ENCODE measurements at places on chromosomes 7 and 10.

DNA sequence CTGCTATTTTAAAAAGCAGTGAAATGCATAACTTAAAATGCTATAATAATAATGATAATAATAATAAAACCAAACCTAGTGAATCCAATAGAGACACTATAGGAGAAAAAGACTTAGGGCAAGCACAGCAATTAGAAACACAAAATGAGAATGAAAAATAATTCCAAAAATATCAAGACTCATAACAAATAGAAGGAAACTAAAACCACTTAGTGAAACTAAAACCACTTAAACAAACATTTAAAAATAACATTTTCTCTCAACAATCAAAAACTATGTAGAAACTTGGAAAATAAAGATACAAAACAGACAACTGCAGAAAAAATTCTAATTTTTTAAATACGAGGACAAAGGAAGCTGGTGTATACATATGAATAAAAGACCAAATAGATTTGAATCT, 655.2 kb upstream of the NRG3 start:
- no peak for DNase-seq

- DNase-seq = no peak
Observed at GRCh38 chr7:45292481-45292880, 134.9 kb downstream of the RAMP3 start.

- DNase-seq = no peak
Observed at GRCh38 chr7:2480070-2480408, 3.8 kb upstream of the GRIFIN start.

DNA sequence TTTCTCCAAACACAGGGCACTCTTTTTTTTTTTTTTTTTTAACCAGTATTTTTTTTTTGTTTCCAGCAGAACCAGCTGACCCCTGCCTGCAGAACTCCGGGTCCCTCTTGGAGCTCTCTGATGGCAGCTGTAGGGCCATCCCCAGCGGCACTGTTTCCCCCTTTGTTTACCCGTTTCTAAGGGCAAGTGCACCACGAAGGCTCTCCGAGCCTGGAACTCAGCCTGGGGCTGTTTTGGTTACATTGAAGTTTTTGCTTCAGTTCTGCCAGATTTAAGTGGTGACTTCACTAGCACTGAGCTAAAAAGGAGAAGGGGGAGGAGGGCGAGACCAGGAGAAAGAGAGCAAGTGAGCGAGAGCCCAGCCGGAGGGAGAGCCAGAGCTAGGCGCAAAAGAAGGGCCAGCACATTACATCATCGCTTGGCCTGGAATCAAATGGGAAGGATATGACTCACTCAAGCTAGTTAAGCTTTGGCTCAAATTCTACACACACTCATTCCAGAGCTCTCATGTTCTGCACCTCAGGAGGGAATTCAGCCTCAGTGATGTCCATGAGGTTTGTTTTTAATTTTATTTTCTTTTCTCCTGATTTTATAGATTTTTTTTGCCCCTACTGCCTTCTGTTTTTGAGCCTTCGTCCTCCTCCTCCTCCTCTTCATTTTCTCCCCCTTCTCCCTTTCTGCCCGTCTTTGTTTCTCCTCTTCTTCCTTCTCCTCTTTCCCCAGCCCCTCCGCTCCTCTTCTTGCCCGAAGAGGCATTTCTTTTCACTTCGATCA, 272.3 kb downstream of the TRIL start:
- peak; percentile 89 for DNase-seq

- DNase-seq = no peak
Observed at GRCh38 chr10:109721453-109722064, 201.8 kb downstream of the XPNPEP1 start.

GRCh38 chr10:3195286-3195685, 22.7 kb upstream of the PITRM1 start:
- DNase-seq = no peak

DNA sequence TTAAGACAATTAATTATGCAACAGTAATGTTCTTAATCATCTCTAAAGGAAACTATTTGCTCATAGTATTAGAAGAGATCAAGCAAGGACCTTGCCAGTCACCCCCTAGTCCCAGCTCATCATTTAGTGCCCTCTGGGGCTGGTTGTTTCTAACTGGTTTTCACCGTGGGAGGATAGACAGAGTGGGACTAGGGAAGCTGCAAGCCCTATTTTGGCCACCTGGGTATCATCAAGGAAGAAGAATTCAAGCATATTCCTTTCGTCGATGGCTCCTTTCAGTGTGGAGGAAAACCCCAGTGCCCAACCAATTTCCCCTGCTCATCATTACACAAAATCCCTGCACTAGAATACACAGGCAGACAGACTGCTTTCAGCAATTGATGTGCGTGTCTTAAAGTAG, 30.6 kb upstream of the FGFR2 start:
- no peak for DNase-seq

DNA sequence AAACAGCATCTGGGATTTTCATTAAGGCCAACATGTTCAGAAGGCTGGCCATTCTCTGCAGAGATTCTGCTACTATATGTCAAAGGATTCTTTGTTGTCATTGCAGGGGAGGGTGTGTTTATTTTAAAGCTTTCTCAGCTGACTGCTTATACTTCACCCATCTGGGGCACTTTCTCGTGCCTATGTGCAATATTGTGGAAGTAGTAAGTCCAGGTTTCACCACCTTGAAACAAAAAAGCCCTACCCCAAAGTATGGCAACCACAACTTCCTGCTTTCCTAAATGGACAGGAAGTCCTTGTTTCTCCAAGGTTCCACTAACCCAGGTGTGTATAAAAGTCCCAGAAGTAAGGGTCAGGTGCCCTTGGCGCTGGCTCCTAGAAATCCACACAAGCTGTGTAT, 58.7 kb upstream of the COL1A2 start:
- DNase-seq = no peak

- no peak for DNase-seq
Observed at GRCh38 chr7:26193432-26194207, 6.9 kb downstream of the HNRNPA2B1 start.

DNA sequence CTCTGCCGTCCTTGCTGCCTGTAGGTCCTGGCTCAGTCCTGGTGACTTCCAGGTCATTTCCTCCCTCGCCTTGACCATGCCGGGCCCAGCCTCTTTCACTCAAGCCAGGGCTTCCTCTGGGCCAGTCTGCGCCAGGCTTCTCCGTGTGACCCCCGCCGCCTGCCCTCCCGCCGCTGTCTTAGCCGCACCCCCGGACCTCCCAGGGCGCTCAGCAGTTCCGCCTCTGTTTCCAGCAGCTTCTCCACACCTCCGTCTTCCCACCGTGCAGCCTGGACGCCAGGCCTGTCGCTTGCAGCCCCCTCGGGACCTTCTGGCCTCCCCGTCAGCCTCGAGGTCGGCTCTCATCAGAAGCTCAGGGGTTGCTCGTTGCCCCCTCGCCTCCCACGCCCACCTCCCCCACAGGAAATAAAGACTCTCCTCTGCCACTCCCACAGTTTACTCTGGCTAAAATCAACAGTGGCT, 123.0 kb upstream of the FZD8 start:
- DNase-seq = no peak

DNA sequence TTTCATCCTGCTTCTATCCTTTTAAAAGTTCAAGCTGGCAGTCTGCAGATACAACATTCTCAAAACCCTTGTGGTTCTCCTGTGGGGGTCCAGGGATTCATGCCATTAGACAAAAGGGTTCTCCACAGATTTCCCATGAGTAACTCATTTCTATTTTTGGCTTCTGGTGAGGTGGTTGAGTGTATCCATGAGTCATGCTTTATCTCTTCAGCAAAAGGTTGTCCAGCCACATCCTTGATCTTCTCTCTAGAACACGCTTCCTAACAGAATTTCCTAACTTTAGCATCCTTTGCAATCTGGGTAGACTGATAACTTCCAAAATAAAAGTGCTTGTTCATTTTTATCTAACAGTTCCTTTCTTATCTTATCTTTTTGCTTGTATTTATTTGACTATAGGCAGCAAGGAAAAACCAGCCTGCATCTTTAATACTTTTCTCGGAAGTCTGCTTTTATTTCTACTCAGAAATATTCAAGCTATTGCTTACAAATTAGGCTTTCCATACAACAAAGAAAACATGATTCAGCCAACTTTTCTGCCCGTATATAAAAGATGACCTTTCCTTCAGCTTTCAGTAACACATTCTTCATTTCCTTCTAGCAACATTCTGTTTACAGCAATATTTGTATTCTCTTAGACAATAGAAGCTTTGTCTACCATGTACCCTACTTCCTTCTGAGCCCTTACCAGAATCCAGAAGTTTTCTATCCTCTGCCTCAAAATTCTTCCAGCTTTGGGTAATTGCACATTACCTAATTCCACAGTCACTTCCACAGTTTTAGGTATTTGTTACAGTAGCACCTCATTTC, 79.3 kb upstream of the IL6 start:
- DNase-seq = no peak

DNA sequence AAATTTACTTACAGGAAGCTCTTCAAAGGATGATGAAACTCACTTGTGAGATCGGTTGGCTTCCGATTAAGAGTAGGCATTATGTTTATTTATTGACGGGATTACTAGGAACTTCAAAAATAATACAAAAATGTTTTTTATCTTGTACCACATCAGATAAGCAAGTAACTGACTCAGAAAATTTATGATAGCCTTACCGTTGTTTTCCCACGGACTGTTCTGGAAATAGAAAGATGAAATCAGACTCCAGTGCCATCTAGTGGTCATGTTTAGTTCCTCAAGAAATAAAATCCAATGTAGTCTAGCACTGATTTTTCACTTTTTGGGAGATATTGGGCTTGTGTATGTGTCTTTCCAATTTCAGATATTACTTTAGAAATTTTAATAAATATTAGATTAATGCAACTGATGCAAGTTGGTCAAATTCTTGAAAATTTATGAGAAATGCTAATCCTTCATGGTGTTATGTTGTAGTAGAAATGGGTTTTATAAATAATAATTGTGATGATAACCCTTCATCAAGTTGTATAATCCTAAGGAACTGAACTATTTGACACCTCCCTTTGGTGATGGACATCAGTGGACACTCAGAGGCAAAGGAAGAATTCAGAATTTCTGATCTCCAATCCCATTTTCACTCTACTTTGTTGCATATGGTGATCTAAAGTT, 168.8 kb downstream of the TMEM26 start:
- DNase-seq = peak; percentile 75

DNA sequence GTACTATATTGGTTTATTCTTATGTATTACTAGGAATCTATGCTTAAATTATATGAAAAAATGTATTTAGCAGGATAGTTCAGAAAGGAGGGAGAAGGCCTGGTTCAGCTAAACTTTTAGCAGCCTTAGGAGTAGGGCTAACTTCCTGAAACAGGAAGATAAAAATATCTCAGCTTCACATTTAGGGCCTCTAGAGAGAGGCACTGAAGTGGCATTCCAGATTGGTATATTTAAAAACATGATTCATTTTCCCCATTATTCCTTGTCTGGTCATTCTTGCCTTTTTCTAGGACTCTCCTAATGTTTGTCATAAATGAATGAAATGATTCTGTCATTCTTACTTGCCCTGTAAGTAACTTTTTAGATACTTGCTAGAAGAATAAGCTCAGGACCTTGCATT, 63.0 kb upstream of the CYP26C1 start:
- no peak for DNase-seq

GRCh38 chr10:69272624-69273023, 5.7 kb upstream of the HK1 start:
- no peak for DNase-seq

DNA sequence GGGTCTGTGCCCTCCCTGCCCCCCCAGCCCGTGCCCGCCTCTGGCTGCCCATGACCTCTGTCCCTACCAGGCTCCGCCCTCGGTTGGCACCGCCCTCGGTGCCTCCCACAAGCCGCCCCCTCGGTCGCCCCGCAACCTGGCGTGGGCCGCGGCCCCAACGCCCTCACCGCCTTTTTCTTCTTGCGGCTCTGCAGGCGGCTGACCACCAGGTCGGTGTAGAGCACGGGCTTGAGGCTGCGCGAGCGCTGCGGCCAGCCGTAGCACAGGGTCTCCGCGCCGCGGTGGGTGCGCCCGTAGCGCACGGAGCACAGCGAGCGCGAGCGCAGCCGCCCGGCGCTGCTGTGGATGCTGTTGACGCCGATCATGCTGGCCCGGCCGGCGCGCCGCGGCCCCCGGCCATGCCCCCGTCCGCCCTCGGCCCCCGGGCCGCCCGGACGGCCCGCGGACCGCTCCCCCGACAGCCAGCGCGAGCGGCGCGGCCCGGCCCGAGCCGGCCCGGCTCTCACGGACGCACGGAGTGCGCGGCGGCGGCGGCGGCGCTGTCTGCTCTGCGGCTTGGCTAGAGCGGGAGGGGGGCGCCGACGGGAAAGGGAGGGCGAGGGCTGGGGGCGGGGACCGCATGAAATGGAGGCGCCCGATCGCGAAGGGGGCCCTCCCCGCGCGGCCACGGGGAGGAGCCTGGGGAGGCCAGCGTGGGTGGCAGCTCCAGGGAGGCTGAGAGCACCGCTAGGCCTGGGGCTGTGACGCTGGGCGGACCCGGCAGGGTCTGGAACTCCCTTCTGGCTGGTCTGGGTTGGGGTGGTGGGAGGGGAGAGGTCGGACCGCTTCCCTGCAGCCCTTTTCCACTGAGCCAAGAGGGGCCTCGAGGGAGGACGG, 9.6 kb downstream of the PSD start:
- peak; percentile 60 for DNase-seq
